ENCODE measurements at places on chromosomes 7 and 10. TPM values are rescaled to one million over a fixed set of nuclear protein-coding genes. Genes with fewer than 3 reads are reported as not detected.

DNA sequence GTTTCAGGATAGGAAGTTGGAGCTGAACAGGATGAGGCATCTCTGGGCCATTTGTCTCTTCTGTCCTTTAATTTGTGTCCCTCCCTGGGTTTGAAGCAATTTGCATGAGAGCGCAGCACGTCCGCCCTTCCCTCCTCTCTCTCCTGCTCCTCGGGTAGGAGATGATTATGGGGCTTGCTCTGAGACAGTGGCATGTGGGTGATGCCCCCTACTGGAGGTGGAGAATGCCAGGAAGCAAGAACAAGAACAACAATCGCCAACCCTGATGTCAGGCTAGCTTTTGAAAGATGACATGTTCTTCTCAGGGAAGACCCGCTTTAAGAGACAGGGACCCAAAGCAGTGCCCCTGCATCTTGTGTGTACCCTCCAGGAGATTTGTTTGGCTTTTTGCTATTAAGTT lies 63.9 kb upstream of the LOXL4 start:
- no peaks in the 10 kb centered on the region for H3K27me3 ChIP-seq
- no peaks in the 10 kb centered on the region for H3K4me1 ChIP-seq
- H3K36me3 ChIP-seq: no peaks in the 10 kb centered on the region
- H3K27ac ChIP-seq: no peak overlapping the region

DNA sequence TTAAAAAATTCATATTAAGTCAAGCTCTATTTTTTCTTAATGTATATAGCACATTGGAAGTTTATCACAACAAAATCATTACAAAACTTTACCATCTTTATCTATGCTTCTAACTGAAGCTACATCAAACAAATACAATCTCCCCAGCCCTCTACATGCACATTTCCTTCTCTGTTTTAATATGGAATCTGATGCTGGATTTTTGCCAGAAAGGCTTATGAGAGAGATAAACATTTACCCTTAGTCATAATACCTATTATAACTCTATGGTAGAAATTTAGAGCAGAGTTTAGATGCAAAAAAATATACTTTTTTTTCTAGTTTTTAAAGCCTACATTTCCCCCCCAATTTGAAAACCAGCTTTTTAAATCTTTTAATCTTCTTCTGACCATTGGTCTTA lies 1198.6 kb downstream of the GATA3 start:
- no peak for DNase-seq
- H3K4me3 ChIP-seq: no peak overlapping the region
- no peaks in the 10 kb centered on the region for H3K4me1 ChIP-seq
- no peaks in the 10 kb centered on the region for H3K27me3 ChIP-seq

GRCh38 chr7:147771344-147771743 lies 819.2 kb upstream of the C7orf33 start:
- no peak for DNase-seq
- no peaks in the 10 kb centered on the region for H3K27me3 ChIP-seq

- no peaks in the 10 kb centered on the region for H3K36me3 ChIP-seq
- H3K27me3 ChIP-seq: no peaks in the 10 kb centered on the region
- DNase-seq: no peak
- no peak overlapping the region for H3K4me3 ChIP-seq
These were observed 489.0 kb downstream of the GATA3 start for GRCh38 chr10:8543361-8544056.

DNA sequence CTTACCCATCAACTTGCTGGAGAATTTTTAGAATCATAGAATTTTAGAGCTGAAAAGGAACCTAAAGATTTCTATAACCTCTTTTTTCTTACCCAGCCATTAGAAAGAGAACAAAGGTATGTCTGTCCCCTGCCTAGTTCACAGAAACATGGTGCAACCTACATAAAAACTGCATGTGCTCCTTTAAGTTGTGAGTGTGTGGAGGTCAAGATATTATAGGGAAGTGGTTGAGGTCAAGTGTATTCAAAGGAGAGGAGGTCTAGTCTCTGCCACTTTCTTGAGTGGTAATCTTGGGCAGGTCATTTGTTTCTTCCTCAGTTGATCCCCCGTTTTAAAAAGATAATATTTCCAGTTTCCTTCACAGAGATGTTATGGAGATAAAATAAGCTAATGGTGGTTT lies 6.4 kb downstream of the UBTD1 start:
- H3K27ac ChIP-seq: no peak overlapping the region
- H3K27me3 ChIP-seq: peaks cover 3% of the 10 kb centered on the region
- H3K4me3 ChIP-seq: no peak overlapping the region
- peaks cover under 1% of the 10 kb centered on the region for H3K4me1 ChIP-seq
- no peaks in the 10 kb centered on the region for H3K36me3 ChIP-seq

The TRIL gene
- not detected for total RNA-seq

- H3K4me1 ChIP-seq: no peaks in the 10 kb centered on the region
- no peaks in the 10 kb centered on the region for H3K36me3 ChIP-seq
- H3K27ac ChIP-seq: no peak overlapping the region
These were observed 80.9 kb upstream of the DYNC1I1 start for GRCh38 chr7:95691464-95691863.

DNA sequence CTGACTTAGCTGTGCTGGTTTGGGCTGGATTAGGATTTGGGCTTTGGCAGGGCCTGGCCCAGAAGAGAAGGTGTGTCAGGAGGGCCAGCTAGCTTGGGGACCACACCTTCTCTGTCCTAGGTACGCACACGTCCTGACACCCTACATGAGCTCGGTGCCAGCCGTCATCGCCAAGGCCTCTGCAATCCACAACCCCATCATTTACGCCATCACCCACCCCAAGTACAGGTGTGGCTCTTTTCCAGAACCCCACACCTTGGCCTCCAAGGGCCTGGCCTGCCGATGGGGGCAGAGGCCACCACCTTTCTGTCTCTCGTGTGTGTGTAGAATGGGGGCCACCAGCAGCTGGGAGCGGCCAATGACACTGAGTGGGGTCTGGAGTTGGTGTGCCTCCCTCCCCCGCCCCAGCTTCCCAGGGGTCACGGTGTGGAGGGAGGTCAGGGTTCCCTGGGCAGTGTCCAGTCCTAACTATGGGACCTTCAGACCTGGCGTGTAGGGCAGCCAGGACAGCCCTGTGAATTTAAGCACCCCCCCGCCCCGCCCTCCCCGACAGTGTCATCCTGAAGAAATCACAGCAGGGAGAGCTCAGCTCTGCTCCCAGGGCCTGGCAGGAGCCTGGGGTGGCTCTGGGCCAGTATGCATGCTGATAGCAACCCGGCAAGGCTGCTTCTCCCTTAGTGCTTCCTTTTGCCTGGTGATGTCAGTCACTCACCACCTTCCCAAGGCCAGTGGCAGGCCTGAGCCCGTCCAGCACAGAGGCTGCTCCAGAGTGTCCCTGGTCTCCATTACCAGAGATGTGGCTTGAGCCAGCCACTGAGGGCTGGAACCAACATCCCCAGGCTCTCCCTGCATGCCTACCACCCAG lies 6.9 kb upstream of the LDB3 start:
- H3K36me3 ChIP-seq: no peaks in the 10 kb centered on the region
- H3K4me3 ChIP-seq: no peak overlapping the region
- no peaks in the 10 kb centered on the region for H3K4me1 ChIP-seq

The LRCH4 gene
- 412 TPM for total RNA-seq

DNA sequence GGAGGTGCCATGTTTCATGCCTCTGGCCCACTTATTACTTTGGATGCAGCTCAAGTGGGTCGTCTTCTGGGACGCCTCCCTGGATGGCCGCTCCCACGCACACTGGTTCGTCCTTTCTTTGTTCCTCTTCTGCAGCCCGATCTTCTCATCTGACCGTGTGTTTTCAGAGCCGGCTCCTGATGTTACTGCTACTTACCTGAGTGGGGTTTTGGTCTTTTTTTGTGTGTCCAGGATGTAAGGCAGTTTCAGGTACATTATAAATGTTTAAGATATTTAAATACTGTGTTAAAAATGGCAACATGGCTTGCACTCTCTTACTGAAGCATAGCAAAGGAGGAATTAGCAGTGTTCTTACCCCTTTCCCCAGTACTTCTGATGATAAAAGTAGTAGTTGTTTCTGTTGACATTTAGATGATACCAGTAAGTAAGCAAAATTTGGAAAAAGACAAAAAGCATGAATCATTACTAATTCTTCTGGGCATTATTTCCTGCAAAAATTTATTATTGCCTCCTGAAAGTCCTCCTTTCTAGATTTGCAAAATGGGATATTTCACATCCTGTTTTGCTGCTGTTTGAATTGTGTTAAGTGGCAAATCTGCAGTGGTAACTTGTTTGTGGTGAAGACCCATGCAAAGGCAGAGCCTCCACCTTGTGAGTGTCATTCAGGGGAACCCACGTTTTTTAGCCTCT lies 59.4 kb downstream of the SHH start:
- no peak overlapping the region for H3K4me3 ChIP-seq
- DNase-seq: no peak
- H3K27ac ChIP-seq: no peak overlapping the region
- H3K4me1 ChIP-seq: peaks cover 50% of the 10 kb centered on the region

DNA sequence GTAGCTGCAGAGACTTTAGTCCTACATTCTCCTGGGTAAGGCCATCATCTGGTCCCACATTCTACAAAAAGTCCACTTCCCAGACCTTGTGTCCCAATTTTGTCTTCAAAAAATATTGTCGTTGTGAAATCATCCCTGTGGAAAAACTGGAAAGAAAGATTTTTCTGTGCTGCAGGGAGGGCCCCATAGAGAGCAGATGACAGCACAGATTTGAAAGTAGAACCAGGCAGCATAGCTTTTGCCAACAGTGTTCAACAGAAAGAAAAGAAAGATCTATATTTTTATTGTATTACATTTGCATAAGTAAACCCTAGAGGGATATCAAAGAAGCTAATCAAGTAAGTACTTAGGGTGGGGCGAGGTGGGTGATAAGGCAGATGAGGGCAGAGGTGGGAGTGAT lies 48.3 kb upstream of the C1GALT1 start:
- H3K4me1 ChIP-seq: no peaks in the 10 kb centered on the region
- H3K27me3 ChIP-seq: no peaks in the 10 kb centered on the region
- H3K4me3 ChIP-seq: no peak overlapping the region
- H3K36me3 ChIP-seq: no peaks in the 10 kb centered on the region
- DNase-seq: no peak

The MYL10 gene
- not detected for total RNA-seq

The RP9 gene
- 17.7 TPM for total RNA-seq
